ENCODE measurements at places on chromosomes 12 and 14.
A peak's percentile ranks its signal among the peaks of the same experiment; 100 is the strongest.

DNA sequence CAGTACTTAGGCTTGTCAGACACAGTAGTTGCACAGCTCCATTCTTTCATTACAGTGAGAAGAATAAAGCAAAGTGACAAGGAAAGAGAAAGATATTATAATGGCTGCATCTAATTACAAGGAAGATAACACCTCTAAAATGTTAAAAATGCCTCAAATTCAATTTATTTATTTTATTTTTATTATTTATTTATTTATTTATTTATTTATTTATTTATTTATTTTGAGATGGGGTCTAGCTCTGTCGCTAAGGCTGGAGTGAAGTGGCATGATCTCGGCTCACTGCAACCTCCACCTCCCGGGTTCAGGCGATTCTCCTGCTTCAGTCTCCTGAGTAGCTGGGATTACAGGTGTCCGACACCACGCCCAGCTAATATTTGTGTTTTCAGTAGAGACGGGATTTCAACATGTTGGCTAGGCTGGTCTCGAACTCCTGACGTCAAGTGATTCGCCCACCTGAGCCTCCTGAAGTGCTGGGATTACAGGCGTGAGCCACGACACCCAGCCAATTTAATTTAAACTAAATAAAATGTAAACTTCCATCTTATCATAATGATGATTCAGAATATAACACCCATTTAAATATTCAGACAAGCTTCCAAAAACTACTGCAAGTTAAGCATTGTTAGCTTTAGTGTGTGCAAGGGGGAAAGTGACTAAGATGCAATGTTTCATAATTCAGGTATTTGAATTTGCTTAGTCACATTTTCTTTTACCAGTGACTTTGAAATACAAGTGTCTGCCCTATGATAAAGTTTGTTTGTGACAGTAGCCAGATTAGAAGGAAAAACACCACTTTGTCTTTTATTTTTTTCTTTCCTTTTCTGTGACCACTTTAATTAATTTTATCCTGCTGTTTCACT, 2.4 kb upstream of the CFAP54 start:
- DNase-seq = no peak

GRCh38 chr12:75571656-75572205, 60.3 kb upstream of the KRR1 start:
- no peak for DNase-seq

GRCh38 chr12:28795311-28795710, 353.8 kb upstream of the FAR2 start:
- DNase-seq = no peak

GRCh38 chr14:63009495-63009894, 35.8 kb downstream of the KCNH5 start:
- no peak for DNase-seq

DNA sequence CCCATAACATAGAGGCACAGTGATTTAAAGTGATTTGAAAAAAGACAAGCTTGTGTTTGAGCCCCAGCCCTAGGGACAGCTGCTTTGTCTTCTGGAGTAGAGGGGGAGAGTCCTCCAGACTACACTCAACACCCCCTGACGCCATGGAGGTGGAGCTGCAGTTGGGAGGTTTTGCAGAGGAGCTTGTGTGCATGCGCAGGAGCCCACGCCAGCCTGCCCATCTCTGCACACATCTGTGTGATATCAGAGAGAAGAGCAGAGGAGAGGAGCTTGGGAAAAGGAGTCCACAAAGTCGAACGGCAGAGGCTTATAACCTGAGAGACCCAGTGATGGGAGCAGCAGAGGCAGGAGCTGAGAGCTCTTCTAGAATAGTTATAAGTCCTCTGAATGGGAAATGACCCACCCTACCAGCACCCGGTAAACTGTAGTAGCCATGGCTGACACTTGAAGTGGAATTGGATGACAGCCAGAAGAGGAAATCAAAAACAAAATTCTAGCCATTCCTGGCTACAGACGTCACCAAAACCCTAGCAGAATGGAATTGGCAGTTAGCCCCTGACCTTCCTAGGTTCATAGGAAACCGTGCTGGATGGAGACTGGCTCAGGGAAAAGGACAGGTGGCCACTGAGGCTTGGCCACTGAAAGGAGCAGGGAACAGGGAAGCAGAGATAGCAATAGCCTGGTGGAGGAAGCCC, 185.1 kb upstream of the VASH1 start:
- DNase-seq = no peak

DNA sequence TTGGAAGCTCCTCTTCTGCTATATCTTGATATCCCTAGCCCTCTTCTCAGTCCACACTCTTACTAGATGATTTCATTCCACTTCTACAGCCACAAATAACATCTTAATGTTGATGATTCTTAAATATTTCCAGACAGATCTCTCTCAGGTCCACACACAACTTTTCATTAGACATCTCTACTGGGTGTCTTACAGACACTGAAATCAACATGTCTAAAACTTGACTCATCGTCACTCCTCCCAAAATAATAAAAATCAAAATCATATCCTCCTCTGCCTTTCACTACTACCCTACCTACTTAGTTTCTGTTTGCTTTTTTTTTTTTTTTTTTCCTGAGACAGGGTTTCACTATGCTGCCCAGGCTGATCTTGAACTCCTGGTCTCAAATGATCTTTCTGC, 11.9 kb downstream of the PRDM4 start:
- DNase-seq = no peak

GRCh38 chr12:26519462-26519861, 313.5 kb downstream of the ITPR2 start:
- no peak for DNase-seq

DNA sequence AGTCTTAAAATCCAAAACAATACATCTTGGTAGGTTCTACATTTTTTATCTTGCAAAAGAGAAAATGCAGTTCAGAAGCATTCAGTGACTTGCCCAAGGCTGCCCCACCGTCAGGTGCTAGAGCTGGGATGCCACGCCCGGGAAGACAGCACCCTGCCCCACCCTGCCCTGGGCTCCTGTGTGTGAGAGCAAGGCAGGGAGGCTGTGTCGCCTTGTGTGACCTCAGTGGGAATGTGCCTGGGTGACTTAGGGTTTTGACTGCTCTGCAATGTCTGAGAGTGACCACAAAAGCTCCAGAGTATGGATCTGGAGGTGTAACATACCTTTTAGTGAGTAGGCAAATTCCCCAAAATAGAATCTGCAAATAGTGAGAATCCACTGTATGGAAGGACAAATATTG, 60.0 kb downstream of the AACS start:
- no peak for DNase-seq

DNA sequence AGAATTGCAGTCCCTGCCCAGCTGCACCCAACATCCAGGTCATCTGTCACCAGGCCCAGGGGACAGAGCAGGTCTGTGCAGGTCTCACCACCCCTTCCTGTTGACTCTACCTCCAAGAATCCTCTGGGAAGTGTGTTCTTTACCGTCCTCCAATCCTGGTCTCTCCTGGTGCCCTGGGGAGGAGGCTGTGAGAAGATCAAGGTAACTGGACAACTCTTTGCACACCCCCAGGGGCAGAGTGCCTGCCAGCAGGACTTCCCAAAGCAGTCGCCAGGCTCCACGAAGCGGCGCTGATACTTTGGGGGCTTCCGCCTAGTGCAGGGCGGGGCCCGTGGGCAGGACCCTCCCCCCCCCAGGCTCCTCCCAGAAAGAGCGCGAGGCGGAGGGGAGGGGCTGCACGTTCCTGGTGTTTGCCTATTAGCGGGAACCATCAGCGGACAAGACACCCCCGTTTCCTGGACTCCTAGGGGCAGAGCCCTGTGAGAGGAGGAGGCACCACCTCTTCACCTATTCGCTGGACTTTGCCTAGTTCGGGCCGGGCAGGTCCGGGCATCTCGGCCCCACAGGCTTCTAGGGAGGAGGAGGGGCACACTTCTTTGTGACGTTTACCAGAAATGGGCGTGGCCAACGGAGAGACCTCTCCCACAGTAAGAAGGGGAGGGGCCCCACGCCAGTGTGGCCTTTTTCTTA, 918.0 kb downstream of the AACS start:
- DNase-seq = peak; percentile 74

DNA sequence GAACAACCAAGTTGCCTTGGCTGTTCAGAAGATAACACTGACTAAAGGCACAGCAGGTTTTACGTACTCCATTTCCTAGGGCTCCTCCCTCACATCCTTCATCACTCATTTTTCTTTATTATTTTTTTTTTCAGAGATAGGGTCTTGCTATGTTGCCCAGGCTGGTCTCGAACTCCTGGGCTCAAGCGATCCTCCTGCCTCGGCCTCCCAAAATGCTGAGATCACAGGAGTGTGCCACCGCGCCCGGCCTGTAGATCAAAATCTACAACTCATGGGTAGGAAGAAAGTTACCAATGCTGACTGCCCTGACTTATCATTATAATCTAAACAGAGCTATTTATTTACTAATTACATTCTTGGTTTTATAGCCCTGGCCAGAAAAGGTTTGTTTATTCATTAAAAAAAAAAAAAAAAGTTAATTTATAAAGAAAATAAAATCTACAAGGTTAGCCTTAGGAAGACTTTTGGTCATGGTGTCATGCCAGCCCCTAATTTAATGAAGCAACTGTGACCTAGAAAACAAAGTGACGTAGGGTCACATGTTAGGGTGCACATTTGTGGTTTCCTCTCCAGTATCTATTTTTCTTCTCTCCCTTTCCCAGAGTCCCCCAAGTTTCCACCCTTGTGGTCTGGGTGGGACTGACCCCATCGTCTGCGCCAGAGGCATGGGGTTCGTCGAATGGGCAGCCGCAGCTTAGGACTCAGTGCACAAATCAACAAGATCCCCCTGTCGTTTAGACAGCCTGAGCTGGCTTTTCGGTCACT, 19.0 kb upstream of the FOXN3 start:
- DNase-seq = no peak

DNA sequence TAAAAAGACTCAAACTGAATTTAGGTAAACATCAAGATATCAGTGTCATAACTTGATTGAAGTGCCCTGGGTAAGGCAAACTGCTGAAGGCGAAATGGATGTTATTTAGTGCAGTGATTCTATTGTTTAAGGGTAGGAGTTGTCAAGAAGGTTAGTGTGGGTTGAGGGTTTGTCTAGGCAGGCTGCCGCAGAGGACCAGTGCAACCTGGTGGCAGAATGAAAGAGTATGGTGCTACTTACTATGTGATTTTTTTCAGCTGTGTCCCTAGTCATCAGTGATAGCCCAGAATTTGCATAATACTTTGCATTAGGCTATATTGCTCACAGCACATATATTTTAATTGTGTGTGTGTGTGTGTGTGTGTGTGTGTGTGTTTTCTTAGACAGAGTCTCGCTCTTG, 1127.0 kb downstream of the GALC start:
- no peak for DNase-seq

GRCh38 chr14:88333036-88333435, 10.0 kb upstream of the KCNK10 start:
- no peak for DNase-seq

GRCh38 chr12:7123806-7124522, 4.7 kb downstream of the RBP5 start:
- DNase-seq = no peak

GRCh38 chr14:68608574-68608962, 184.3 kb downstream of the ZFP36L1 start:
- DNase-seq = no peak

DNA sequence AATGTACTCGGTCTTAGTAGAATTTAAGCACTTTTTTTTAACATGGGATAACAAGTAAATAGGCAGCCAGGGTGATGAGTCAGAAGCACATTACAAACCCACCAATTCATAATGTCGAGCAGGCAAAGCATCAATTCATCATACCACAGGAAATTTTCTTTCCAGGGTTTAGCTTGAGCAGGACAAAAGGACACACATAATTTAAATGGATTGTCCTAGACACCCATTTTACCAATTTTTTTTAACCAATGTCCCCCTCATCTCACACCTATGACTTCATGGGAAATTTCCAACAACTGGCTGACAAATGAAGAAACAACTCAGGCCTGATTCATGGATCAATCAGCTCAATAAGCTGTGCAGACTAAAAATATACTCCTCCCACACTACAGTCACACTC, 58.8 kb upstream of the FOXG1 start:
- DNase-seq = no peak

- DNase-seq = no peak
Measured at GRCh38 chr14:67785270-67786109, 30.9 kb downstream of the ZFYVE26 start.

DNA sequence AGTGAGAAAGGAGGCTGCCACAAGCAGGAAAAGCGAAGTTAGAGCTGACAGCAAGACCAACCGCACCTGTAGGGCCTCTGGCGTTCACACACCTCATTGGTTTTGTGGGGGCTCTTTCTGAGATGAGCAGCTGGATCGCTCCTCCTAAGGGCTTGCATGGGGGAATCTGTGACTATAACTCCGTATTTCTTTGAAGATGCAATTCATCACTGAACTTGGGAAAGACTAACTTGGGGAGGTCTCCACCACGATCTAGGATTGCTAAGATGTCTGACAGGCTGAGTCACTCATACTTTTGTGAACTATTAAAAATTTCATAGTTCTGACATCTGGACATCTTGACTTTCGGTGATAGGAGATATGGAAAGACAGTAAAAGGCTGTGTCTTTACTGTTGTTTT, 173.6 kb downstream of the ETV6 start:
- DNase-seq = no peak

DNA sequence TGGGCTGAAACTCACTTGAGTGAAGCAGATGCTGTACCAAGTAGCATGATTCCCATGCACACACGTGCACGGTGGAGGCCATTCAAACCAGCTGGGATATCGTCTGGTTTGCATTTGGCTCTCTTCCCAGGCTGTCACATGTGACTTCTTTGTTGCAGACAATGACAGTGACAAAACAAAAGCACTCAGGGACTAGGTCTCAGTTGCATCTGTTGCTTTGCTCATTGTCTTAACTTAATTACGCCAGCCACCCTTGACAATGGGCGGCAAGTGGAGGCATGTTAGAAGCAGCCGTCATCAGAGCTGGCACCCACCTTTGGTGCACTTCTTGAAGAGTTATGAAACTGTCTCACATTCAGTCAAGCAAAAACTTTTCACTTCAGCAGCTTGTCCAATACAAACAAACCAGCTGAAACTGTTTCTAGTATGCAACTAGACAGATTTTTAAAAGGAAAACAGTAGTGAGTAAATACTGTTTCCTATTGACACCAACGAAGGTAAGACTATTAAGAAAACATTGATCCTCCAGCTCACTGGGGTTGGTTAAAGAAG, 74.3 kb downstream of the IGF1 start:
- no peak for DNase-seq

DNA sequence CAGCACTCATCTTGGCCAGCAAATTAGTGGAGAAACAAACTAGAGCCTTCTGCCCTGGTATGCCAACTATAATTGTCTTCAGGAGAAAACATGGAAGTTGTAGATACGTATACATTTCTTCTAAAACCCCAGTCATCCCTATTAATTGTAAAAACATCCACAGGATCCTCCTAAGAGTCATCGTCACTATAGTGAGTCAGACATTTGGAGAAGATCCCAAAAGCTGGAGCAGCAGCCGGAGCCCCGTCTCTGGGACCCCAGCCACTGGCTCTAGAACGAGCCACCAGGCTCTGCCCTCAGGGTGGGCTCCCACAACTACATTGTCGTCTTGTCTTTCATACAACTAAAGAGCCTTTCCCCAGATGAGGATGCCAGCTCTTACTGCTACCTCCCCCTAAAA, 15.5 kb downstream of the PRKAB1 start:
- DNase-seq = no peak

- no peak for DNase-seq
Measured at GRCh38 chr12:97316321-97316720, 146.3 kb upstream of the RMST start.
